ENCODE measurements at places on chromosomes 6 and 20.

- DNase-seq, result no peak
Measured at GRCh38 chr6:106763361-106763760, 134.0 kb downstream of the QRSL1 start.

- DNase-seq, result no peak
Measured at GRCh38 chr20:46595933-46596332, 45.5 kb upstream of the OCSTAMP start.

GRCh38 chr6:153621491-153621890 is 417.5 kb upstream of the OPRM1 start:
- no peak for DNase-seq

DNA sequence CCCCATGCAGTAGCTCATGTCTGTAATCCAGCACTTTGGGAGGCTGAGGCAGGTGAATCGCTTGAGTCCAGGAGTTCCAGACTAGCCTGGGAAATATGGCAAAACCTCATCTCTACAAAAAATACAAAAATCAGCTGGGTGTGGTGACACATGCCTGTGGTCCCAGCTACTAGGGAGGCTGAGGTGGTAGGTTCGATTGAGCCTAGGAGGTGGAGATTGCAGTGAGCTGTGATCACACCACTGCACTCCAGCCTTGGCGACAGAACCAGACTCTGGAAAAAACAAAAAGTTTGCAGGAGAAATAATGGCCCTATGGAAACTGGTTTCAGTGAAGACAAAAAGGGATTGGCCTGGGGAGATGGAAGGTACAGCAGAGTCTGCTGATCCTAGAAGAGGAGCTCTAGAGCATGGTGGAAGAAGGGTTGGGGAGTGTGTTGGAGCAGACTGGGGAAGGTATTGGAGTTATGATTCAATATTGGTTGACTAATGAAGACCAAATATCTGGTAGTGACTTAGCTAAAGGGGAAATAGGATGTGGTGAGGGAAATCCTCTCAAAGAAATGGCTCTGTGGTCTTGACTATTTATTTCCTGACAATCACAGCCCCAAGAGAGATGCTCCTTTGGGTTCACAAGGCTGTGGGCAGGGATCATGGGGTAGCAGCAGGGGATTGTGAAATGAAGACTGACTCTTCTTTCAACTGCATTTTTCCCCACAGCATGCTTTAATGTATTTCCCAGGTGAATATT is 281.9 kb downstream of the UTRN start:
- DNase-seq, result no peak

DNA sequence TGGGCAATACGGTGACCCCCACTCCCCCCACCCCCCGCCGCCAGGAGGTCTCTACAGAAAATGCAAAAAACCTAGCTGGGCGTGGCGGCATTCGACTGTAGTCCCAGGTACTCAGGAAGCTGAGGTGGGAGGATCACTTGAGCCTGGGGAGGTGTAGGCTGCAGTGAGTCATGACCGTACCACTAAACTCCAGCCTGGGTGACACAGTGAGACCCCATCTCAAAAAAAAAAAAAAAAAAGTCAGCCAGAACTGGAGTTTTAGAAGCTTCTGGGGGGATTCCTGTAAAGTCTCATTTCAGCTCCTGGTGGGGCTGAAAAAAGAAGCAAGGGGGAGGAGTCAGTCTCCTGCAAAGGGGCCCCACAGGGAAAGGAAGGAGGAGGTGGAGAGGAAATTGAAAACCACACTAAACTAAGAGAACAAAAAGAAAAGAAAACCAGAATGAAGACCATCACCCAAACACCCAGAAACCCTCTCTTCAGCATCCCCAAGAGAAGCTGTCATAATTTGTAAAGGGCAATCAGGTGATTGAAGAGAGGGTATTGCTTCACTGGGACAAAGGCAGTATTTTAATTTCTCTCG is 50.4 kb downstream of the NOL4L start:
- DNase-seq, result no peak

DNA sequence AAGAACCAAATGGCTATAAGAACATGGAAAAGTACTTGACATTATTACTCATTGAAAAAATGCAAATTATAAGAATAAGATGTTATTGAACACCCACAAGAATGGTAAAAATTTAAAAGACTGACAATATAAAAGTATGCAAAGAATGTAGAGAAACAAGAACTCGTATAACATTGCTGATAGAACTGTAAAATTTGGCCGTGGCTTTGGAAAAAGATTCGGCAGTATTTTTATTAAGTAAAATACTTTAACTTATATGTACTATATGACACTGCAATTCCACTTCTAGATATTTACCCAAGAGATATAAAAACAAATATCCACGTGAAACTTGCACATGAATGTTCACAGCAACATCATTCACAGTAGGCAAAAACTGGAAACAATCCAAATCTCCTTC is 239.2 kb downstream of the TPBG start:
- no peak for DNase-seq

DNA sequence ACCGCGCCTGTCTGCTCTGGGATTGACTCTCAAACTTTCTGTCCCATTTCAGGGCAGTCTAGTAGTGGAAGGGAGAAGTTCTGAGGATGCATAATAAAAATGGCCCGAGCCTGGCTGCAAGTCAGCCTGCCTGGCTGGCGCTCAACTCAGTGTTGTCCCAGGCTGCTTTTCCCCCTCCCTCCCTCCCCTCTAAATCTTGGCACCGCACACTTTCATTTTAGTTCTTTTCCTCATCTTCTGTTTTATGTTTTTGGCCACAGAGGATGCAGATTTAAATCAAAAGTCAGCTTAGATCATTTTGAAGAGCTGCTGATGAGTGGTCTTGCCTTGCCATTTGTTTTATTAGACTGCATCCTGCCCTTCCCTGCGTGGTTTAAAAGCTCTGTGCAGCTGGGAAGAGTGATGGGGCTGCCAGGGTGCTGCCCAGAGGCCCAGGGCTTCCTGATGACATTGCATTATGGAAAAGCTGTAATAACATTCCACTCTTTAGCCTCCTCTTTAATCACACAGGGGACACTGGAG is 6.5 kb upstream of the UQCC2 start:
- DNase-seq, result peak; percentile 90

DNA sequence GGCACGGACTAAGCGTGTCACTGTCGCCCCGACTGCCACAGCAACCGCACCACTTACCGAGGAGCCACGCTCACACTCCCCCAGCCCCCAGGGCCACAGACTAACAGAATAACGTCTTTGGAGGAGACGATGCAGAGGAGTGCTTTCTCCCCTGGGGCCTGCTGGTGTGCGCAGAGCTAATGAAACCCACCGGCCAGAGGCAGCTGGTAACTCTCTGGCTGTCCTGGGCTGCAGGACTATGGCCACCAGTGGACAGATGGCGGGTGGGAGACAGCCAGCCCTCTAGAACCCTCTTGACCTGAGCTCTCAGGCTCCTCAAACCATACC is 228.0 kb downstream of the DLL1 start:
- DNase-seq, result no peak

DNA sequence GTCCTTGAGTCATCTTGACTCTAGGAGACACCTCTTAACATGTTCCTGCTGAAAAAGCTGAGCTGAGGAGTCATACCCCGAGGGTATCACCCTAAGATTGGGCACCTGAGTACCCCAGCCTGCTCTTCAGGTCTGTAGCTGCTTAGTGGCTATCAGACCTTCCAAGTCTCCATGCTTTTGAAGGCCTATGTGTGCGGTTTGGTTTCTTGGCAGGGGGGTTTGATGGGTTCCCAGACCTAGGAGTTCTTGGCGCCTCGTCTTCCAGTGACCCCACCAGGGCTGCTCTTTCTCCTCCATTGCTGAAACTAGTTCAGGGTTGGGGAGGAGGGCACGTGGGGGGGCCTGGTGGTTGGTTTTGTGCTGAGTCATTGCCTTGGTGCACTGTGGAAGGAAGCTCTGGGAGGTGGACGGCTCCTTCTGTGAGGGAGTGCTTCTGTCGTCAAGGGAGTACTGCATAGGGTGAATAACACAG is 20.1 kb downstream of the IGF2R start:
- DNase-seq, result no peak

All from right lung (tissue), 10 donors.